ENCODE measurements at places on chromosomes 13 and 19.

DNA sequence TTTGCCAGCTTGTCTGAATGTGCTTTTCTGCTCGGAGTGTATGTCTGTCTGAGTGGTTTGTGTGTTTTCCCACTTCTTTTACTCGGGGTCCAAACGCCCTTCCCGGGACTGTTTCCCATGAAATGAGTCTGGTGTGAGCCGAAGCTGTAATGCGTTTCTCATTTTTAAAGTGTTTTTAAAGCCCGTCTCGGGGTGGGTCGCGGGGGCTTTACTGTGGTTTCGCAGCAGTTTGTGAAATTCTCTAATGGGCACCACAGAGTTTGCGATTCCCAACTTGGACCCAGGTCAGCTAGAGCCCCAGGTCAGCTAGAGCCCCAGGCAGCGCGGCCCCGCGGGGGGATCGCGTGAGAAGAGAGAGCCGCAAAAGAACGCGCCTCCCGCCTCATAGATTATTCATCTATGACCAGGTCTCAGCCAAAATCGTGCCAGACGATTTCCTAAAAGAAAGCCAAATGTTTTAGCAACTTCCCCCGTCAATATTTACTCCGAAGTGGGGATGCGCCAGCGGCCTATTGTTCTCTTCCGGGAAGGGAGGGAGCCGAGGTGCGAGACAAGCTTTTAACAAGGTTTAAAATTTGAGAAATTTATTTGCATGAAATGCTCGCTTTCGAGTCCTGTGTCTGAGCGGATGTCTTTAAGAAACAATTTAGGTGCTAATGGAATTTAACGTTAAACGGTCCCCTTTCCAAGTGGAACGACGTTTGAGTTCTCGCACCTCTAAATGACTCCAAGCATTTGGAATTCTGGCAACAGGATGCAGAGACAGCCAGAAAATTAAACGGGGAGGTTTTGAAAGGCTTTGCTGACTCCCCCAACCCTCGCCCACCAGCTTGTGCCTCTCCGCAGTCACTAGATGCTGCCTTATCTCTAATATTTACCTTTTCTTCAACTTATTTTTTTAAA is 2.2 kb downstream of the ZIC2 start:
- DNase-seq, result no peak

DNA sequence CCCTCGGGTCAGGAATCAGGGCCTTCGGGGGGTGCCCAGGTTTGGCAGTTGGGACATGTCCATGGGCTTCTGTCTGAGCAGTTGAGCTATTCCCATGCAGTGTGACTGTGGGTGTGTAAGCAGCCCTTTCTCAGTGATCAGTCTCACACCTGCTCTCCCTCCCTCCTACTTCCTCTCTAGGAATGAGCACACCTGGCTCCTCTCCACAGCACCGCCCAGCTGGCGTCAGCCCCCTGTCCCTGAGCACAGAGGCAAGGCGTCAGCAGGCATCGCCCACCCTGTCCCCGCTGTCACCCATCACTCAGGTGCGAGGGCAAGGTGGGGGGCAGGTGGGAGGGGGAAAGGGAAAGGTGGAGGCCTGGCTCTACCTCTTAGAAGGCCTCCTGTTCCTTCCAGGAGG is 25.9 kb downstream of the COMP start:
- no peak for DNase-seq

GRCh38 chr13:38348861-38349389 is 726 bp upstream of the UFM1 start:
- DNase-seq, result peak; percentile 41

- DNase-seq, result no peak
These were observed 13.3 kb downstream of the ZNF787 start for GRCh38 chr19:56107626-56108351.

GRCh38 chr19:10686193-10686592 is 15.0 kb upstream of the QTRT1 start:
- DNase-seq, result no peak

DNA sequence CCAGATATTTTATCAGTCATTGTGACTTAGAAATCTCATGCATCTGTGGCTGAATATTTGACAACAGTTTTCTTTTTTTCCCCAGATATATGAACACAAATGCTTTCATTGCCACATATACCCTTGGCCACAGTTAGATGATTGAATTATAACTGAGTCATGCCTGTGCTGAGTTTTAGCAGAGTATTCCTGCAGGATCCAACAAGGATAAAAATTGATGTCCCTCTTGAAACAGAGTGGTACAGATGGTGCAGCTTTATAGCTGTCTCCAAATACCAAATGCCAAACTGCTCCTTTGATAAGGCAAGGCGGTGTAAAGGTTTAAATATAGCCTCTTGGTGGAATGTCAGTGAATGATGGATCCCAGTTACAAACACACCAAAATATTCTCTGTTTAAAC is 428.5 kb downstream of the GPC6 start:
- DNase-seq, result no peak

DNA sequence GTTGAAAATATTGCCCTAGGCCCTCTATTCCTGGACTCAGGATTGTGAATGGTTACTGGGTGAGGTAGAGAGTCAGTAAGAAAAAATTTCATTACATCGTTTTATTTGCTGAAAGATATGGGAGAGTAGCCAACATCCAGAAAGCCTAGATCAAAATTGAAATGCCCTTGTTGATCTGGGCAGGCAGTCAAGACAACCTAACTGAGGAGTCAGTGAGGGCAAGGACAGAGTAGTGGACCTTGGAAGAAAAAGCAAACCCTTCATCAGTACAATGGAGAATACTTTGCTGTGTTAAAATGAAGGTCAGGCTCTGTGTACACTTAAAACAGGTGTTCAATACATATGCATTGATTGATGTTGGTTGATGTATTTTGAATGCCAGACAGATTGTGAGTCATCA is 576.7 kb downstream of the OLFM4 start:
- no peak for DNase-seq
